CD8-positive, alpha-beta memory T cell (primary cell): ENCODE measurements at places on chromosomes 12 and 14. TPM values are rescaled to one million over a fixed set of nuclear protein-coding genes. Genes with fewer than 3 reads are reported as not detected.

Gene KLRF1
- total RNA-seq, result not detected

Gene CBX5
- total RNA-seq, result 87.8 TPM

Gene MUCL1
- not detected for total RNA-seq

Gene CACNA1C
- 0.04 TPM for total RNA-seq

Gene P3H3
- 2.5 TPM for total RNA-seq

Gene GPR84
- 0.16 TPM for total RNA-seq

Gene IRF9
- total RNA-seq, result 62.0 TPM

Gene FLVCR2
- total RNA-seq, result 2.6 TPM

Gene RNASE3
- not detected for total RNA-seq
